Kasumi-1 (cell line): ENCODE measurements at places on chromosomes 3 and 15.

- peak; percentile 83 for DNase-seq
Observed at GRCh38 chr3:8110966-8111798, 390.4 kb upstream of the LMCD1 start.

GRCh38 chr15:35674873-35675781 lies 129.2 kb upstream of the DPH6 start:
- DNase-seq = no peak

DNA sequence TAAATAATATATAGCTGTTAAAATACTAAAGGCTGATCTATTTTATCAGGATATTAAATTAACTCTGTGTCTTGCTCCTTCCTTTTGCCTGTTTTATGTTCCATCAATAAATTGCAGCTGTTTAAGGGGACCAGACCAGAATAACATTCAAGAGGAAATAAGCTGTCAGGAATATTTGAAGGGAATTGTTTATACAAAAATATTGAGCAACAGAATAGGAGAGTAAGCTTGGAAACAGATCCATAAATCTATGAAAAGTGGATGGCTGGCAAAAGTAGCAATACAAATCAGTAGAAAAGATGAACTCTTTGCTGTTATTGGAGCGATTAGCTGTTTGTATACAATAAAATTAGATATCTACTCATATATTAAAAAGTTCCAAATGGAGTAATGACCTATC lies 36.2 kb upstream of the PLSCR2 start:
- no peak for DNase-seq

DNA sequence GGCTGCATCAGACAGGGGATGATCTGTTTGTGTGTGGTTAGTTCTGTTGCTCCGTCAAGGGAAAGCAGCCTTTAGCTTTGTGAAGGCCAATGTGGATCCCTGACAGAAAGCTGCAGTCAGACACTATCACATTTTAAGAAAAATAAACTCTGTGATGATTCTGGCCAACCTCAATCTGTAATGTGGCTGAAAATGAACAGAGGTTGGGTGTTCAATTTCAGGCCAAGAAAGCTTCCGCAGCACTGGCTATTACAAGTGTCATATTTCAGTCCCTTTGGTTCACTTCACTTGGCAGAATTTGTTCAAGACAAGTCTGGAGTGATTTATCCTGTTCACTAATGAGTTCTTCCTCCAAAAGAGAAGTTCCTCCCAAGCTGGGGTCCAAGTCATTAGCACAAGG lies 571.8 kb upstream of the IL12A start:
- no peak for DNase-seq

- DNase-seq = no peak
Observed at GRCh38 chr3:71376911-71377310, 206.6 kb downstream of the FOXP1 start.

DNA sequence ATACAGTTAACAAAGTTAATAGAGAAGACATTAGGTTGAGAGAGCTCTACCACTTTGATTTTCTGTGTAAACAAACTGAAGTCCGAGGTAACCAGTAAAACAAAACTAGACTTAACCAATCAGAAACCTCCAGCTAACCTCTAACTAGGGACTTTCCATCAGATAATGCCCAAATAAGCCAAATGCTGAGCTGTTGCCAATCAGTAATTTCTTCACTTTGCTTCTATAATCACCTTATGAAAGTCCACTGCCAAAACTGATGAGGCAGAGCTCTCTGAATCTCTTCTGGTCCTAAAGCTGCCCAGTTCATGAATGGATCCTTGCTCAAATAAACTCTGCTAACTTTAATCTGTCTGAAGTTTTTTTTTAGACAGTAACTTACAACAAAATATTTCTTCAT lies 448.0 kb upstream of the NECTIN3 start:
- no peak for DNase-seq

GRCh38 chr15:62472616-62473299 lies 307.7 kb upstream of the C2CD4B start:
- no peak for DNase-seq

- DNase-seq = no peak
Observed at GRCh38 chr3:129366312-129366831, 62.1 kb downstream of the EFCAB12 start.

DNA sequence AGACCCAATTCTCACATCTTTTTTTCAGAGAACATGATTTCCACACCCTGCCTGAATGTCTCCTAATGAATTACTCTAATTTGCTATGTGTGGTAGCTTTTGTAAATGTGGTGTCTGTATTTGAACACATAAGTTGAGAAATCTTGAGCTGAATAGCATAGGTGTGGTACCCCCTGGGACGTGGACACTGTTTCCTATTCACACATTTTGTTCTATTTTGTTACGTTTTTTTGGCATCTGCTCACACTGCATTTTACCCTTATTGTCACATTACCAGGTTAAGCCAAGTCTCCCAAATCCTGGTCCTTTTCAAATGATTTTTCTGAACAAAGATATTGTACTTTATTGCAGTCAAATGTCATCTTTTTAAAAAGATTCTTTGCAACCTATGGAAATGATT lies 6.8 kb upstream of the MAPK6 start:
- no peak for DNase-seq

DNA sequence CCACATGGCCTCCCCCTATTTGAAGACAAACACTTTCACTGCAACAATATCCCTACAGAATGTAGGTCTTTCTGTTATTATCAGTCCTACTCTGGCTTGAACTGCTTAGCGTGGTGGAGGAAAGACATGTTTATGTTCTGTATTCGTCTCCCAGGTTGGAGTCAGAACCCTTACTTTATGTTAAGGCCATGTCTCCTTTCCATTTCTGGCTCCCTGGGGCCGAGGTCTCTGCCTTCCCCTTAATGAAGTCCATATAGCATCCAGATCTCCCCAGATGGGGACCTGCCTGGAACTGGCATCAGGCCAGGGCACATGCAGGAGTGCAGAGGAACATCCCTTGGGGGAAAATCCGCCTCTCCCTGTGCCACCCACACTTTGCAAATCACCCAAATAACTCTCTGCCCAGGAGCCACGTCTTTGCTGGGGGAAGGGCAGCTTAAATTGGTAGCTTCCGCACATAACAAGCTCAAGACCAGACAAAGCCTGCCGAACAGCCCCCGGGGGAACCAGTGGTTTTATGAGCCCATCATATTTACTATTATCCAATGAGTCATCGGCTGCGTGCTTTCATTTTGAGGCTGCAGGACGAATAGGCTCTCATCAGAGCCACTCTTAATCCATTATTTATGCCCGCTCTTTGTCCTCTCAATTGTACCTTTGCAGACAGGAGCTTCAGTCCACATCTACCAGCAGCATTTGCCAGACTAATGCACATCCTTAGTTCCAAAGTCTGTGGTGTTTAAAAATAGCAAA lies 237.0 kb downstream of the UACA start:
- DNase-seq = no peak

DNA sequence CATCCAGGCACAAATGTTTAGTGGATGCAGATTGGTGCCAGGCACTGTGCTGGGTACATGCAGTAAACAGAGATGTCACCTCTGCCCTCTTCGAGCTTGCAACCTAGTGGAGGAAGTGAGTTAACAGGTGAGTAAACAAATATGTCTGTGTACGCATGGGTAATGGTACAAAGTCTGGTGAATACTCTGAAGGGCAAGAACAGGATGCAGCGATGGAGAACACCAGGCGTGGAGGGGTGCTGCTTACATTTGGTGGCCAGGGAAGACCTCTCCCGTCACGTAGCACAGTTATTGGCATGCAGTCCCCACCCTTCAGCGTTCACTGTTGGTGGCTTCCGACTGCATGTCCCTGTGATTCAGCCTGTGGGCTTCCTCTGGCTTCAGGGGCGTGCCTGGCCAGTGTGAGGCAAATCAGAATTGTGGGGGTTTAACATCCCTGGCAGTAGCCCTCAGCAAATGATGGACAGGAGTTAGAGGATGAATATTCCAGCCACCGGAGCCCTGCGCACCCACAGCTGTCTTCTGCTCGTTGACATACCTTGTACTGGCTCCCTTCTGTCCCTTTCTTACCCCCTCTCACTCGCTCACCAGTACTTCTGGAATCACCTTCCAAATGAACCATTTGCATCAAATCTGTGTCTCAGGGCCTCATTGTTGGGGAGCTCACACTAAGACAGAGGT lies 9.1 kb upstream of the HDAC11 start:
- DNase-seq = no peak

- DNase-seq = no peak
Observed at GRCh38 chr3:45318689-45319088, 69.7 kb upstream of the LARS2 start.

DNA sequence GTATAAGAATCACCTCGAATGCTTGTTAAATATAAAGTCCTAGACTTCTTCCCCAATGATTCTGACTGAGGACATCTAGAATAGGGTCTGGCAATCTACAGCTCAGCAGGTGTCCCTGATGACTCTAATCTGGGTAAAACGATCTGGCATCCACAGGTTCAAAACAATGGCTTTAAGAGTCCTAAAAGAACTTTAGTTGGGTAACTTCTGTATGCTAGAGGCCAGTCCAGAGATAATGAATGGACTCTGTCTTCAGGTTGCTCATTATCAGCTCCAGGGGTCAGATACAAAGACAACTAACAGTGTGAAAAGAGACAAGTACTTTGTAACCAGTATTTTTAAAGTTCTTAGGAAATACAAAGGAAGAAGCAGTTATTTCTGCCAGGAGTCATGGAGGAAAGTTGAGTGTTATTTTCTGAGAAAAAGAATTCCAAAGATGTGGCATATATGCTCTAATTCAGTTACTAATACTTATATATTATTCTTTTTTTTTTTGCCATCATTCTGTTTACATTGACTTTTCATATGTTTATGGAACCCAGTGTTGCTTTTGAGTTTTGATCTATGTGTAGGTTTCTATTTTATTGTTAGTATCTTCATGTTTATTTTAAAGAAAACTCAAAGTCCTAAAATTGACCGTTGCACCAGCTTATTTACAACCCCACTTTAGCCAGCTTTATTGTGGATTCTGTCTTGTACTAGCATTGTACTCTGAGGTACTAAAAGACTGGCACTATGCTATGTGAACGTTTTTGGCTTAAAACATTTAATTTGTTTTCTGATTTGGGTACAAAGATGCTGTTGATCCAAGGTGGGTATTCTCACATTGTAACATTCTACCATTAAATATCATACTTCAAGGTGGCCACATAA lies 3.1 kb upstream of the GPR15 start:
- DNase-seq = no peak

- no peak for DNase-seq
Observed at GRCh38 chr3:78221796-78222195, 1181.9 kb downstream of the ROBO2 start.

DNA sequence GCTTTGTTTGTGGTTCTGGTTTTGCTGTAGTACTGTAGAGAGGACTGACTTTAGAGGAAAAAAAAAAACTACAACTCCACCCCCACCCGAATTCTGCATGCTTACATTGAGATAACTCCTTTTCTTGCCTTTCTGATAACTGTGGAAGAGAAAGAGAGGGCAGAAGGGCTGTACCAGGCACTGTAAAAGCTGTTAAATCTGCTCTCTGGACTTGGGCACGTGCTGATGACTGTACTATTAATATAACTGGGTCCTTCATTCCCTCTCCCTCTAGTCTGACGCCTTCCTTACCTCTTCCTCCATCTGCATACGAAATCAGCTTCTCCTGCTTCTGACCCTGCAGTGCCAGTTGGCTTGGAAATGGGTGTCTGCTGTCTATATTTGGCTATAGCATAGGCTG lies 15.0 kb downstream of the MAPKBP1 start:
- no peak for DNase-seq

DNA sequence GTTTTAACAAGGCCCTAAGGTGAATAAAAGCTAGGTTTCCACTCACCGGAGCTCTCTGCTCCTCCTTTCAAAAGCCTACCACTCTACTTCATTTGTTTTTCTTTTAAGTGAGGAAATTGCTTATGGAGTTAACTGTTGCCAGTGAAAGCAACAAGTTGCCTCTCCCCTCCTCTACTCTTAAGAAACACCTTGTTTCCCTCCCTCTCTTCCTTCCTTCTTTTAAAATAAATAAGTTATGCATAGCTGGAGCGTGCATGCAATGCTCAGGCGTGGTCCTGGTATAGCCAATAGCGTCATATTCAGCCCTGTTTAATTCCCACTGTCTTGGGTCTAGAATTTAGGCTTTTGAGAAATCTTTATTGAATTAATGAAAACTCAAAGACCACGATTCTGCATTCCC lies 101.1 kb upstream of the IGF1R start:
- DNase-seq = no peak

DNA sequence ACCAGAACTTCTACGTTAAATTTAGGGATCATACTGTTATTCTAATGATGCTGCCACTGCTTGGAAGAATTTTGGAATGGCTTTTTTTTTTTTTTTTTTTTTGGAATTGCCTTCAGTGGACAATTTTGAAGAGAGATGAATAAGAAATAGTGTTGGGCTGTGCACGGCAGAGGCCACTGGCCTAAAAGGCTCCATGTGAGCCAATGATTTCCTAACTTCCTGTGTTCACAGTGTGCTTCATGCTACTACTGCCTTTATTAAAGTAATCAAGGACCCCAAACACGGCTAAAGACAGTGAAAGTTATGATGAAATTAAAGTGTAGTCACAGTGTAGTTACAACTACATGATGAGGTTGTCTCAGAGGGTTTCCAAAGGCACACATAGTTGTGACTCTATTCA lies 100.8 kb upstream of the TNFAIP8L3 start:
- DNase-seq = no peak
